Effector CD4-positive, alpha-beta T cell (primary cell): ENCODE measurements at places on chromosomes 3 and 15.

GRCh38 chr3:122754929-122755328, 38.7 kb downstream of the HSPBAP1 start:
- DNase-seq = no peak

DNA sequence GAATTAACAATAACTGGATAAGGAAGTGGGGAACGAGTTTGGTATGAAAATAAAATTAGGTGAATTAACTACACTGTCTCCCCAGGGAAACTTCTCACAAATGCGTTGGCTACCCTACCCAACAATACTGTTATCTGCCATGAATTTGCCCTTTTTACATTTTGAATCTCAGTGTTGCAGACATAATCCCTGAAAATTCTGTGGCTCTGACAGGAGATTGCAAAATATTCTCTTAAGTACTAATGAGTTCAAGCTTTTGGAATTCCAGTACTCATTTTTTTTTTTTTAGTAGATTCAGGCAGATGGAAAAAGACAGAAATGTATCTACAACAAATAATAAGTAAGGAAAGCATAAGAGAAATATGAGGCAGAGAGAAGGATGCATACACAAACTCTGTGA, 332.6 kb downstream of the LSAMP start:
- DNase-seq = no peak

GRCh38 chr3:52860424-52860768, 25.6 kb upstream of the MUSTN1 start:
- no peak for DNase-seq

GRCh38 chr15:101121511-101122090, 130.2 kb downstream of the CHSY1 start:
- no peak for DNase-seq

DNA sequence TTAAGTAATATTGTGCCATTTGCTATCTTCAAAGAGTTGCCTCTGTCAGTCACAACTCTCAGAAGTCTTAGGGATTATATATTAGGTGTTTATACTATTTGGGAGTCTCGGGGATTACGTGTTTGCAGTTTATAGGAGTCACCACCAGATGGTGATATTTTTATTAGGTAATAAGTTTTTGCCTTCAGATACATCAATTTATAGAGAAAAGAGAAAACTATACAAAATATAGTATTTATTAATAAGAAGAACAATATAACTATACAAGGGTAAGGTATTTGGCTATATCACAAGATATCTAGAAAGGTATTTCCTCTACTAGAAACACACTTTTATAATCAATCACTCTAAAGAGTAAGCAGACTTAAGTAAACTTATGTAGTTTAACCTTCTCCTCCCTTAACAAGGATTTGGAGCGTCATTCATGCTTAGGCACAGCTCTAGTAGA, 10.7 kb upstream of the DHX36 start:
- no peak for DNase-seq

GRCh38 chr15:37877851-37878741, 56.3 kb upstream of the TMCO5A start:
- DNase-seq = no peak

- DNase-seq = no peak
Observed at GRCh38 chr3:134799393-134799792, 4.3 kb downstream of the EPHB1 start.

DNA sequence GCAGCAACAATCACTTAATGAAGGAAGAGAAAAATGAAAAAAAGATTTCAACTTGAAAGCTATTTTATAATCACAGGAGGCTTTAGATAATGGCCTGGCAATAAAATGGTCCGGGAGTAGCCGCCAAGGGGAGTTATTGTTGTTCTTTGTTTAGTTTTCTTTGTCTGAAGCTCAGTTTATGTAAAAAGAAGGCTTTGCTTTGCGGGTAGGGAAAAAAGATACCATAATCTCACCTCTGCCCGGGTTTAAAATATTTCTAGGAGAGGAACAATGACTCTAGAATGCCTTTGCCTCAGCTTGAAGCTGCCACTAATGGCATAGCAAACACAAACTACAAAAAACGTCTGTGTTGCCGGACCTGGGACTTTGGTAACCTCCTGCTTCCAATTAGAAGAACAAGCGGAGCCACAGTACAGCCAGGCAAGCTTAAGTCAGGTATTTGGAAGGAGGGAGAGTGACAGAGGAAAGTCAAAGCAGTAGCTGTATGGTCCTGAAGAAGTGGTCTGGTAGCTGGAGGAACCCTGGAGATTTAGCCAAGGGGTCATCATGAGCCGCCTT, 764.5 kb downstream of the TUSC7 start:
- no peak for DNase-seq

DNA sequence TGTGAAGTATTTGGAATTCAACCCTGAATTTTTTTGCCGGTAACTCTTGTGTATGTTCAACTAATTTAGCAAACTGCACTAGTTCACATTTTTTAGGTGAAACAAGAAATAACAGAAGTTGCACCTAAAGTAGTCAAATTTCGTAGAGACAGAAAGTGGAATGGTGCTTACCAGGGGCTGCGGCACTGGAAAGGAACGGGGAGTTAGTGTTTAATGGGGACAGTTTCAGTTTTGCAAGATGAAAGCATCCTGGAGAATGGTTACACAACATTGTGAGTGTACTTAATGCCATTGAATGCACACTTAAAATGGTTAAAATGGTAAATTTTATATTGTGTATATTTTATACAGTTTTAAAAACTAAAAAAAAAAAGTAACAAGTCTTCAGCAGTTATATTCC, 27.4 kb downstream of the PPARG start:
- DNase-seq = no peak

- no peak for DNase-seq
Observed at GRCh38 chr3:67535006-67535405, 119.4 kb downstream of the SUCLG2 start.

DNA sequence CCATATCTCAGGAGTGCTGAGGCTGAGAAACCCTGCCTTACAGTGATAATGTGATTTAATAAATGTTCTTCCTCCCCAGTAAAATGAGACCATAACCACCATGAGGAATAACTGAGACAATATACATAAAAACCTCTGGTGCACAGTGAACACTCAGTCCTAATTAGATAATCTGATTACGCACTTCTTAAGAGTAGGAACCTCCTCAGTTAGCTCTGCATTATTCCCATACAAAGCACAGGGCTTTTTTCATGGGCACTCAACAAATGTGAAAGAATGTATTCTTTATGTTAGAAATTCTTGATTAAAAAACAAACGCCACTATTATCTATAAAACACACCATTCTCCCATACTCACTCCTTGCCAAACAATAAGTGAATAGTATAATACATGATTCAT, 97.0 kb downstream of the TNIK start:
- no peak for DNase-seq

DNA sequence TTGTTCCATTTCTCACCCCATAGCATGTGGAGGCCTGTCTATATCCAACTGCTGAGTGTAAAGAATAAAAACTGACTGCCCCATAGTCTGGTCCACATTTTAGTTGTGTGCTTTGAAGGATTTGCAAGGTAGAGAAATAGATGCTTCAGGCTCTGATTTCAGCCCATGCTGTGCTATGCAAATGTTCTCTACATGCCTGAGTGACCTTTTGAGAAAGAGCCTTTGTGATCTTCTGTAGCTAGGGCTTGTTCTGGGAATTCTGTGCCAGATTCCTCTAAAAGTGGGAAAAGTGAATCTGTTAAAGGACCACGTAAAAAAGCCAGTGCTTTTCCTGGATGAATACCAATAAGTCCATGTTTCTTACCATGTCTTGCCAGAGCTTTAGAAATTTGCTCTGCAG, 5.2 kb downstream of the KCTD6 start:
- no peak for DNase-seq

- no peak for DNase-seq
Observed at GRCh38 chr3:131223373-131224289, 157.9 kb upstream of the NUDT16 start.

DNA sequence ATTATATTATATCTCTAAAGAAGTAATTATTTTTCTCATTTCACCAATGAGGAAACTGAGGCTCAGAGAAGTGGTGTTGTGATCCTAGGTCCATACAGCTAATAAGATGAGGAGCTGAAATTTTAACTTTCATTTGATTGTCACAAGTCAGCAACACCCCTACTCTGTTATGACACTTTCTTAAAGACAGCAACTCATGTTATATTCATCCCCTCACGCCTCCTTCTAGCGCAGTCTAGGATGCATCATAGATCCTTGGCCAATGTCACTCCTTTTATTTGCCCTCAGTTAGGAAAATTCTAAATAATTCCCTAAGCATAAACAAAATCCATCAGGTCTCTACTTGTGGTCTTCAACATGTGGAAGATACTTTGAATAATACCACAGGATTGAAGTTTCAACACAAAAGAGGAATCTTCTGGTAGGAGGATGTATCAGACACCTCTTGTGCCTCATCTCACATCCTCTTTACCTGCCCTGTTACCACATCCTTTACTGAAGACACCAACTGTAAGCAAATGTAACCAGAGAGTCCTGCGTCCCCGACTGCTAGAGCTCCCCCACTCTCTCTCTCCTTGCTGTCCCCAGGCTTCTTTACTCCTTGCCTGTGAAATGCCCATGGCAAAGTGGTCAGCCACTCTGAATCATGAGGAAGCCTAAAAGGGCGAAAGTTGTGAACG, 53.7 kb downstream of the TRIM42 start:
- DNase-seq = no peak

DNA sequence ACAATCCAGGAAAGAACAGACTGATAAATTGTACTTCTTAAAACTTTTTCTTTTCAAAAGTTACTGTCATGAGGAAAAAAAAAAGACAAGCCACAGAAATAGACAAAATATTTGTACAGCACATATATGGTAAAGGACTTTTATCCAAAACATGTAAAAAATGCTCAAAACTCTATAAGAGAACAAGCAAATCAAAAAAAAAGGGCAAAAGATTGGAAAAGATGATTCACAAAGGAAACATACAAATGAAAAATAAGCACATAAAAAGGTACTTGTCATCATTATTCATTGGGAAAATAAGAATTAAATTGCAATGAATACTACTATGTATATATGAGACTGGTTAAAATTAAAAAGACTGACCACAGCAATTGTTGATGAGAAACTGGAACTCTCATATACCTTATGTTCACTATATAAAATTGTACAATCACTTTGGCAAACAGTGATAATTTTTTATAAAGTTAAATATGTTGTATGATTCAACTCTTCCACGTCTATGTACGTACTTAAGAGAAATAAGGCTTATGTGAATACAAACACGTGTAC, 39.7 kb downstream of the DIPK2A start:
- DNase-seq = no peak

DNA sequence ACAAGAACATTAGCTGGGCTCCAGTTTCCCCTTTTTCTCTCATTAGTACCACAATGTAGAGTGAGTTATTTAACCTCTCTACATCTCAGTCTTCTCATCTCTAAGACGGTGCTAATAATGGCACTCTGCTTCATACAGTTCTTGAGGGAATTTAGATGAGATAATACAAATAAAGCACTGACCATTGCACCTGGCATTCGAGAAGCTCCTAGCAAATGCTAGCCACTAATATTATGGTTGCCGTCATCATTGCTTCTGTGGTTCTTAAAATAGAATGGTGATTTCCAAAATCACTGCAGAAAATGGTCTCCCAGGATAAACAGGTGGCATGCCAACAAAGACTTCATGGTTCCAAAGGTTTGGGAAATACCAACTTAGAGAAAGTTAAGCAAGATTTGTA, 213.0 kb downstream of the RORA start:
- no peak for DNase-seq

DNA sequence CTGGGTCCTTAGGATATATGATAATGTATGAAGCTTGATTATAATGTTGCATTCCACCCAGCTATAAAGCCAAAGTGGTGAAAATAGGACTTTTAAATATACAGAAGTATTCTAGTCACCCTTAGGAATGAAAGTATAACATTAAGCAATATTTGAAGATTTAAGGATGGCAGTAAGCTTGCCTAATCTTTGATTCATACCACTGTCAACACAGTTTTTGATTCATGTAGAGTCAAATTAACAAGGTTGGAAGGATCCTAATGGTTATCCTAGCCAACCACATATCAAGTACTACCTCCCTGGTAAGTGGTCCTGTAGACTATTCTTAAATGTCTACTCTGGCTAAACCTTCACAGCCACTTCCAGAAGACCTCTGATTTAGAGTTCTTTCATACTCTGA, 18.6 kb downstream of the ARIH1 start:
- no peak for DNase-seq

GRCh38 chr3:140051019-140051957, 116.3 kb downstream of the CLSTN2 start:
- DNase-seq = no peak

GRCh38 chr3:14234251-14235002, 55.8 kb downstream of the LSM3 start:
- DNase-seq = no peak

GRCh38 chr3:188904670-188905069, 267.1 kb upstream of the TPRG1 start:
- no peak for DNase-seq

- no peak for DNase-seq
Observed at GRCh38 chr3:120170223-120170622, 76.0 kb upstream of the GSK3B start.

DNA sequence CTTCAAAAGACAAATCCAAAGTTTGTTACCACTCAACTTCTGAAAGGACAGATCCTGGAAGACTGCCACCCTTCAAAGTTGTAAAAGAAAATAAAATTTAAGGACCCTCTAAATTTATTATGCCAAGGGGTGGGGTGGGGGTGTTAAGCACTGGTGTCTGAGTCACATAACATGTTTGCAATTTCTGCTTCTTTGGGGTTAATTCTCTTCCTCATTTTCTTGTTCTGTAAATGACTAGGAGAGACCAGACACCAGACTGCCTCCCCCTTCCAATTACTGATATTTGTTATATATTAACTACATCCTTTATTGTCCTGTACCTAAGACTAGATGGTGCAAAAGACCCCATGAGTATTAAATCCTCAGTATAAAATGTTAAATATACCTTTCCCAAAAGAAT, 242.8 kb downstream of the ZNF385D start:
- no peak for DNase-seq

DNA sequence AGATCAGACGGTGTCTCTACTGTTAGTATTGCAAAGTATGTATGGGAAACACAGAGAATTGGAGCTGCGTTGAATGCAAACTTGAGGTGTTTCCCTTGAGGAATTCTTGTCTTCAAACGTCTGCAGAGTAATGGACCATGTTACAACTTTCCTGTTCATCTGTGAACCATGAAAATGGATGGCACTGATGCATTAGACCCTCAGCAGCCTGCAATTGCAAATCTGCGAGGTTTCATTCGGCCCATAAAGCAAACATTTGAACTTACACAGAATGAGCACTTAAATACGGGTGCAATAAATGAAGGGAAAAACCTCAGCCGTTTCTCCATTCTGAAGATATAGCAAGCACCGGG, 49.7 kb downstream of the LRRN1 start:
- DNase-seq = no peak

DNA sequence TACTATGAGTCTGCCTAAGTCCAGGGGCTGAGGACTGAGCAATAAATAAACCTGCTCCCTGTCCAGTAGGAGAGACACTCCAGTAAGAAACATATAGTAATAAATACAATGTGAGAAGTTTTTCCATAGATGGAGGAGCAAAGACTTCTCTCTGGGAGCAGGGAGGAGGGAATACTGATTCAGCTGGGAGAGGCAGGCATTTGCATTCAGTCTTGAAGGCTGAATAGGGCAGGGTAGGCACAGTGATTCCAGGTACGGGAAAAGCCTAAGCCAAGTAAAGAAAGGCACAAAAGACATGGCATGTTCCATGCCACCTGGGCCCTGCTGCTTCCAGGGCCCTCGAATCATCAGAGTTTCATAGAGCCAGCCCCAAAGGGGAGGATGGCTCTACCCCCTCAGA, 59.6 kb upstream of the GLCE start:
- DNase-seq = no peak

- no peak for DNase-seq
Observed at GRCh38 chr15:52499506-52499905, 29.2 kb downstream of the MYO5A start.
